PC-9 (cell line): ENCODE measurements at places on chromosomes 2 and 18. TPM values are rescaled to one million over a fixed set of nuclear protein-coding genes. Genes with fewer than 3 reads are reported as not detected.
A peak's percentile ranks its signal among the peaks of the same experiment; 100 is the strongest.

DNA sequence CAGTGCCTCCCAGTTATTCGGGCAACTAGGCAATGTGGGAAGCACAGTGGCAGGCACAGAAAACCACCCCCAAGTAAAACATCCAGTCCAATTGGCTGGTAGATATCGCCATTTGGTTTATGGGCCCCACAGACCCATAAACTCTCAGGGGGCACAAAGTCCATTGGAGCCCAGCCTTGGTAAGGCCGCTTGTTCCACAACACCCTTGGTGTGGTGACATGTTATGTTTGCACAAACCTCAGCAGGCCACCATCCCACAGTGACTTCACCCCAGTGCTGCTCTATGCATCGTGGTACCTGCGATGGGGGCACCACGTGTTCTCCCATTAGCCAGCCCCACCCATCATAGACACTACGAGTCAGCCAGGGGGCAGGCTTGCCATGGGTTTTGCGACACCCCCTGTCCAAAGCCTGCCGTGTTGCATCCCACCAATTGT lies 18.5 kb downstream of the PHOSPHO2 start:
- no peaks in the 10 kb centered on the region for H3K27me3 ChIP-seq
- H3K4me1 ChIP-seq: no peaks in the 10 kb centered on the region
- no peaks in the 10 kb centered on the region for H3K36me3 ChIP-seq
- H3K4me3 ChIP-seq: no peak overlapping the region
- H3K27ac ChIP-seq: no peak overlapping the region

The PDCL3 gene
- total RNA-seq: 22.7 and 23.5 TPM in 2 replicates

GRCh38 chr2:23566241-23567142 lies 181.5 kb downstream of the KLHL29 start:
- no peaks in the 10 kb centered on the region for H3K27me3 ChIP-seq
- H3K4me1 ChIP-seq: no peaks in the 10 kb centered on the region
- H3K27ac ChIP-seq: no peak overlapping the region
- H3K36me3 ChIP-seq: no peaks in the 10 kb centered on the region
- DNase-seq: peak; percentile 26

DNA sequence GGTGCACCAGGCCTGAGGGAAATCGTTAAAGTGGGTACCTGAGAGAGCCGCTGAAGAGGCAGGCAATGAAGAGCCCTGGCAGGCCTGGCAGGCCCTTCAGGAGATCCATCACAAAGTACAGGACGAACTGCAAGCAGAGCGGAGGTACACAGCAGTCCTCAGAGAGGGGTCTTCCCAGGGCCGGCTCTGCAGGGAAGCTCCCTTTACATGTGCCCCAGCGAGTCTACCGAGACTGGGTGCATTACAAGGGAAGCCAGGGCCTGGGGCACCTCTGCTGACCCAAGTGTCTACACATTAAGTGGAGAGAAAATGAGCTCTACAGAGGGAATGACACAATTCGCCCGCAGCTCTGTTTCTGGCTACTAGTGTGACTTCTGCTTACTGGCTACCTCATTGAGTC lies 8.1 kb upstream of the ATRAID start:
- DNase-seq: no peak
- peaks cover 22% of the 10 kb centered on the region; the same call in 1 of the 2 replicates for H3K36me3 ChIP-seq
- no peaks in the 10 kb centered on the region for H3K27me3 ChIP-seq
- H3K4me1 ChIP-seq: 0 out of 2 replicates have a peak, but pooled peaks cover under 1% of the 10 kb centered on the region
